Cortex of kidney (tissue), 1 donor: ENCODE measurements at places on chromosomes 1 and 21.

- DNase-seq: no peak
Measured at GRCh38 chr1:225651376-225651871, 1.5 kb downstream of the ENAH start.

DNA sequence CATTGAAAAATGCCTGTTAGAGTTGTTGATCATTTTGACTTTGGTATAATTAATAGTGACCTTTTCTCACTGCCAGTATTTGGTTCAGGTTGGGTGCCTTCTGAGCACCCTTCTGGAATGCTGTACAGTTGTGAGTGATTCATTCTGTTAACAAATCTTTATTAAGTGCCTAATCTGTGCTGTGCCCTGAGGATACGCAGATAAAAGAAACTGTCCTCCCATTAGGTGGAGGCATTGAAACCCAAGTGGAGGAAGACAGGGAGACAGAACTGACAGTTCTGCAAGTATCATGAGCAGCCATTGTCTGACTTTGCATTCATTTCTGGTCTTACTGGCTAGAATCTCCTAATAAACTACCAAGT, 76.1 kb upstream of the ZNF326 start:
- DNase-seq: no peak

DNA sequence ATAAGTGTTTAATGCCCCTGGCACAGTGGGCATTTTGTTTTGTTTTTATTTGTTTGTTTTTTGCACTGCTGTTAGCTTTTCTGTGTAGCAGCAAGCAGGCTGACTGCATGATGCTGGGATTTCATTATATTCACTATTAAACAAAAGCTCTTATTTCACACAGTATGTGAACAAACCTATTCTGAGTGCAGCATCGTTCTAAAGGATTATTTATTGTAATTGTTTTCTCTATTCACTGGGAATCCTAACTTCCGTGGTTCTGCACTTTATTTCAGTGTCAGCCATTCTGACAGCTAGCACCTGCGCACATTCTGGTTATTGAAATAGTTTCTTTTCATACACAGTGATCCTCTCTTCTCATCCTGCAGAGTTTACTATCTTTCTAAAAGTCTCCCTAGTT, 595.0 kb downstream of the NEGR1 start:
- DNase-seq: no peak

- no peak for DNase-seq
Measured at GRCh38 chr1:212228591-212229119, 56.6 kb upstream of the PPP2R5A start.

DNA sequence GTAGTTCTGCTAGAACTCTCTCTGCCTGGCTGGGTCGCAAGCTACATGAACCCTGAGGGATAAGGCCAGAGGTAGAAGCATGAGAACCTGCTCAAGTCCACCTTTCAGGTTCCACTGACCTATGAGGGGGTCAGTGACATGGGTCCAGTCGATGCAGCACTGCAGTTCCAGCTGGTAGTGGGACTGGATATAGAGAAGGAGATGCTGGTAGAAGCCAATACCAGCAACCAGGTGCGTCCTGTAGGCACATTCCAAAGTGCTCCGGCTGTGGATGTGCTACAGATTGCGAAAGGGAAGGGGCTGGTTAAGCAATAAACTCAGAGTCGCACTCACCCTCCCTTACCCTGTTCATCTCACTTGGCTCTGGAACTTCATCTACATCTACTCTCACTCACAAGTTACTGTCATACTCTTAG, 5.7 kb downstream of the SMG5 start:
- no peak for DNase-seq

- DNase-seq: no peak
Measured at GRCh38 chr1:234250747-234251146, 122.5 kb upstream of the COA6 start.

- no peak for DNase-seq
Measured at GRCh38 chr1:209609791-209610630, 26.5 kb downstream of the CAMK1G start.

- DNase-seq: no peak
Measured at GRCh38 chr1:48903291-48903690, 126.6 kb upstream of the BEND5 start.

DNA sequence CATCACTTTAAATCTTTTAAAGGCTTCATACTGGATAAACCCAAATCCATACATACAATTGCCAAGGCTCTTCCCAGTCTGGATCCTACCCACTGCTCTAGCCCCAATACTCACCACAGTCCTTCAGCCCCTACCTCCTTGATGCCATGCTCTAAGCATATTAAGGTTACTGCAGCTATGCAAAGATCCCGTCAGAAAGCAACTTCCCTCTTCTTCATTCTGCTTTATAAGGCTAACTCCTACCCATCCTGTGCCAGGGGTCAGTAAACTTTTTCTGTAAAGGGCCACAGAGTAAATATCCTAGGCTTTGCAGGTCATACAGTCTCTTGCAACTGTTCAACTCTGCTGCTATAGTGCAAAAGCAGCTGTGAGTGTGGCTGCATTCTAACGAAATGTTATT, 34.3 kb upstream of the MTF1 start:
- no peak for DNase-seq

- DNase-seq: no peak
Measured at GRCh38 chr21:46540087-46540710, 64.7 kb downstream of the S100B start.

DNA sequence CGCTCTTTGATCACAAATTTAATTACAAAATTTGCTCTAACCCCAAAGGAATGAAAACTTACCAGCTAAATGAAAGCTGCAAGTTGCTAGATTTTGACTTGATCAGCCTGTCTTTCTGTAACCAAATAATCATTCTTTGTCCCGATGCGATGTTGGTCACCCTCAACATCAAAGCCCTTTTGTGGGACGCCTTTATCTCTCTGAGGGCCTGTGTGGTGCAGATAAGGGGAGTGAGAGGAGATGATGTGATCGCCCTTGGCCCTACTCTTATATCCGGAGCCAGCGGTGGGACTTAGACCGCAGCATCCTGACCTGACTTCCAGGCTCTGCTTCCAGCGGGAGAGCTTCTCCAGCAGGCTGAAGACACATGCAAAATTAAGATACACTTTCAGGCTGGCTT, 19.3 kb upstream of the UMODL1 start:
- no peak for DNase-seq

DNA sequence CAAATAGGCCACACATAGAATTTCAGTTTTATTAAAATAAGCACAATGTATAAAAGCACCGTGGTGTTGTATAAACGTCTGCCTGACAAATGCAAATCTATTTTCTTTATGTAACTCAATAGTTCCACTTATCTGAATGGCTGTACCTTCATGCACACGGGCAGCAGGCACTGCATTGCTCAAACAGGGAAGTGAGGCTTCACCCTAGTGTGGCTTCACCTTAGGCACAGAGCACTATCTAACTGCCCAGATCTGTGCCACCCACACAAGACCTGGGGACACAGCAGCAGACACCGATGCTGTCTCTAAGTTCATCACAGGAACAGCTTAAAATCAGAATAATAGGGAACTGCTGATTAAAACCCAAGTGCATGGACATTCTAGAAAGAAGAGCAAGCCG, 6.0 kb upstream of the KNCN start:
- no peak for DNase-seq

DNA sequence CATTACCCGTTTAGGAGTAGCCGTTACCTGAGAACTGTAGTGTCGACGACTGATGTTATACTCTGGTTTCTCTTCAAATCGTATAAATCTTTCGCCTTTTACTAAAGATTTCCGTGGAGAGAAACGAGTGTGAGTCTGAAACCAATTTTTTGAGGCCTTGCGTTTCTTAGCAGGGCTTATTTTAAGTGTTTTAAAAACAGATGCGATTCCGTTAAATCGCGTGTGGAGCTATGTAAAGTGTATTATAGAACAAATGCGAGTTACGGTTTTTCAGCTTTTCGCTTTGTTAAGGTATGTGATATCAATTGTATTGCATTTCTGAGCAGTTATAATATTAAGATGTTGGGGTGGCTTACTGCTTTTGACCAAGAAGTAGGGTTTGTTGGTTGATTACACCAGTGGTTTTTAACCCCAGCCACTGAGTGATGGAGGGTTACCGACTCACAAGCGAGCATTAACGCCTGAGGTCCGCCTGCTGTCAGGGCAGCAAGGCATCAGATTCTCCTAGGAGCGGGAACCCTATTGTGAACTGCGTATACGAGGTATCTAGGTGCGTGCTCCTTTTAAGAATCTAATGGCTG, 18.0 kb downstream of the KIAA2013 start:
- no peak for DNase-seq

- no peak for DNase-seq
Measured at GRCh38 chr1:10860682-10861081, 64.2 kb upstream of the CASZ1 start.

DNA sequence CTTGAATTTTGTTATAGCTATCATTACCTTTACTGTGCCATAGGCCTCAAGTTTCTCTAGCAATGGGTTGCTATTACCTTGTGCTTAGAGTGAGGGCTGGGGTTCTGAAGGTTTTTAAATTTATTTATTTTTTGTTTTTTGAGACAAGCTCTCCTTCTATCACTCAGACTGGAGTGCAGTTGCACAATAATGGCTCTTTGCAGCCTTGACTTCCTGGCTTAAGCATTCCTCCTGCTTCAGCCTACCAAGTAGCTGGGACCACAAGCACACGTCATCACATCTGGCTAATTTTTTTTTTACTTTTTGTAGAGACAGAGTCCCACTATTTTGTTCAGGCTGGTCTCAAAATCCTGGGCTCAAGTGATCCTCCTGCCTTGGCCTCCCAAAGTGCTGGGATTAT, 41.5 kb downstream of the SNX27 start:
- no peak for DNase-seq

DNA sequence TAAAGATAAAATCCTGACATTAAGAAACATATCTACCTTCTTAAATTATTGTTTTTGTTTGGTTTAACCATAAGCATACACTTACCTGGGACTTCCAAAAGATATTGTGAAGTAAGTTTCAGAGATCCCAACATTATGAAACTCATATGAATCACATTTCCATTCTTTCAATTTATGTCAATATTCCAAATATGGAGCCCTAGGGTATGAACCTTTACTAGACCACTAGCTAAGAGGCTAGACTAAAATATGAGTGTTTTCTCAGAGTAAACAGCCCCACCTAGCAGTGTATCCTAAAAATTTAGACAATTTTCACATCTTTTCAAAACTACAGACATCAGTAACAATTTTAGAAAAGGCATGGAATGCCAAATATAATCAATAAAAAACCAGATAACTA, 24.4 kb downstream of the SCAF4 start:
- DNase-seq: no peak

GRCh38 chr1:198655459-198656121, 16.8 kb downstream of the PTPRC start:
- no peak for DNase-seq

GRCh38 chr1:209406595-209406994, 176.9 kb upstream of the CAMK1G start:
- no peak for DNase-seq

DNA sequence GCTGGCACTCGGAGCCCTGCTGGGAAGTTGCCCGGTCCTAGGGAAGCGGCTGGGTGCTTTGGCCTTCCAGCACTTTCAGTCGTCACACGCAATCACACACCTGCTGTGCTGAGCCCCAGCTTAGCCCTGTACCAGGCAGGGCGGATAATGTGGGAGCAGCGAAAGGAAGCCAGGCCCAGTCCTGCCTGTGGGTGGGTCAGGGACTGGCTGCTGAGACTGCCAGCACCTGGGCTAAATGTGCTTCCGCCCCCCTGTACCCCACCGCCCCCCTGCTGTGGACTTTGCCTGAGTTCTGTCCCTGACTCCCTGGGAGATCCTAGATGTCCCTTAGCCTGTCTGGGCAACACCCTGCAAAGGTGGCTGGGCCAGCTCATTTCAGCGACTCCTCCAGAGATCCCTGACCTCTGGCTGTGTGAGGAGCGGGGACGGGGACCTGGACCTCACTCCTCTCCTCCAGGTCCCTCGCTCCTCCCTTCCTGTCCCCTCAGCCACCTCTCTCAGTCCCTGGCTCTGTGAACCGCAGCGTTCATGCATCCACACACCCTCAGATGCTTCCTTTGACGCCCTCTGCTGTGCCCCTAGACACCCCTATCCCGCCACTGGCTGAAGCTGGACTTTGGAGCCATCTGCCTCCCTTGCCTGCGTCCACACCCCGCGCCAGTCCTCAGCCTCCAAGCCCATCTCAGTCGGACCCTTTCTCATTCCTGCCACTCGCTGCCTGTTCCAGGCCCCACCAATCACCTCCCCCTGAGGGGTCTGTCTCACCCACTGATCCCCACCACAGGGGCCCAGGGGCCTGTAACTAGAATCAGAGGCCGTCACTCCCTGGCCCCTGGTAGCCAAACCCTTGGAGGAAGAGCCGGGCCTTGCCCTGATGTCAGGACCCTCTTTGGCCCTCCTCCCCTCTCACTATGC, 1.4 kb downstream of the MMEL1 start:
- no peak for DNase-seq

DNA sequence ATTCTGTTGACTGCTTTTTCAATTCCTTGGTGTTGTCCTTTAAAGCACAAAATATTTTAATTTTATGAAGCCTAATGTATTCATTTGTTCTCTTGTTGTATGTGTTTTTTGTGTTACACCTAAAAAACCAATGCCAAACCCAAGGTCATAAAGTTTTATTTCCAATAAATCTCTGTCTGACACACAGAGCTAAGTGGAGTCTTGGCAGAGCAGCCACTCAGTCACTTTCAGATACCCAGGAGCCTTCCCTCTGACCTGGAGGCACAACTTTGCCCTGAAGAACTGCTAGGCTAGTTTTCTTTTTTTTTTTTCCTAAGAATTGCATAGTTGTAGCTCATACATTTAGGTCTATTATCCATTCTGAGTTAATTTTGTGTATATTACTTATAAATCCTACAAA, 71.2 kb upstream of the BCL9 start:
- no peak for DNase-seq

- DNase-seq: no peak
Measured at GRCh38 chr1:227996187-227996950, 10.4 kb upstream of the WNT3A start.

- DNase-seq: no peak
Measured at GRCh38 chr1:10941891-10942541, 70.4 kb upstream of the TARDBP start.

DNA sequence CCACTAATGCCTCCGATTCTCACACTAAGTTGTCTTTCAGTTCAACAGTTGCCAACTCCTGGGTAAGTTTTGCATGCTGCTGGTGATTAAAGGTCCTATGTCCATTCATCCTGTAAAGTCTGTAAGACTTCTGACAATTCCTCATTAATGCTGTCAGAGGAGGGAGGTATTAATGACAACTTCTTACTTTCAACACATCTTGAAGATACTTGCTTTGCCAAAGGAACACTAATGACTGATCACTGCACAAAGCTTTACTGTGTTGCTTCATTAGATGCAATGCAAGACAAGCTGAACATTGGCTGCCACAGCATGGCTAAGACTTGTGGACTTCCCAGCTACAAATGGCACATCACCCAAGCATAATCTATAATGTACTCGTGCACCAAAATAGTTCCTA, 114.6 kb upstream of the PRDX6 start:
- no peak for DNase-seq

- no peak for DNase-seq
Measured at GRCh38 chr21:41895643-41896493, 16.7 kb upstream of the PRDM15 start.

- DNase-seq: no peak
Measured at GRCh38 chr1:29824025-29824424, 587.7 kb downstream of the PTPRU start.
